Brain pericyte (primary cell): ENCODE measurements at places on chromosomes 16 and 17.

DNA sequence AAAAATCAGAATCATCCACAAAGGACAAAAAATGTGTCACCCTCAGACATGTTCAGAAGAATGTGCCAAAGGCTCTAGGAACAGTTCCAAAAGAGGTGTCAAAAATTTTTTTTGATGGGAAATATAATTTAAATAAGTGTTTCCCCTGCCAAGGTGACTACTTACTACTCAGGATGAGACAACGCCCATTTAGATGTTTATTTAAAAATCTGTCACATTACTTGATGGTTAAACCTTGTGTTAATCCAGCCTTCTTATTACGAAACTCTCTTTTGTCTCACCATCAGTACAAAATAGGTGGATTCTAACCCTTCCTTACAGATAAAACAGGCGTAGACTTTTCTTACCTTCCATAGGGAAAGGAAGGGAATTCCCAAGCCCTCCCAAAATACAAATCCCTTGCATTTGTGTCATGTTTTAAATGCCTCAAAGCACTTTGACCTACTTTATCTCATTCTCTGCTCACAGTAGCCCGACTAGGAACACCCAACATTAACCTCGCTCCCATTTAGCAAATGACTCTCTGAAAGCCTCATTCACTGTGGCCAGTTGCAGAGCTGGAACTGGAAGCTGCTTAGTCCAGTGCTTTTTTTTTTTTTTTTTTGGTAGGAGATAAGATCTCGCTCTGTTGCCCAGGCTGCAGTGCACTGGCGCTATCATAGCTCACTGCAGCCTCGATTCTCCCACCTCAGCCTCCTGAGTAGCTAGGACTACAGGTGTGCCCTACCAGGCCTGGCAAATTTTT is 5.8 kb upstream of the GNA13 start:
- DNase-seq = no peak

DNA sequence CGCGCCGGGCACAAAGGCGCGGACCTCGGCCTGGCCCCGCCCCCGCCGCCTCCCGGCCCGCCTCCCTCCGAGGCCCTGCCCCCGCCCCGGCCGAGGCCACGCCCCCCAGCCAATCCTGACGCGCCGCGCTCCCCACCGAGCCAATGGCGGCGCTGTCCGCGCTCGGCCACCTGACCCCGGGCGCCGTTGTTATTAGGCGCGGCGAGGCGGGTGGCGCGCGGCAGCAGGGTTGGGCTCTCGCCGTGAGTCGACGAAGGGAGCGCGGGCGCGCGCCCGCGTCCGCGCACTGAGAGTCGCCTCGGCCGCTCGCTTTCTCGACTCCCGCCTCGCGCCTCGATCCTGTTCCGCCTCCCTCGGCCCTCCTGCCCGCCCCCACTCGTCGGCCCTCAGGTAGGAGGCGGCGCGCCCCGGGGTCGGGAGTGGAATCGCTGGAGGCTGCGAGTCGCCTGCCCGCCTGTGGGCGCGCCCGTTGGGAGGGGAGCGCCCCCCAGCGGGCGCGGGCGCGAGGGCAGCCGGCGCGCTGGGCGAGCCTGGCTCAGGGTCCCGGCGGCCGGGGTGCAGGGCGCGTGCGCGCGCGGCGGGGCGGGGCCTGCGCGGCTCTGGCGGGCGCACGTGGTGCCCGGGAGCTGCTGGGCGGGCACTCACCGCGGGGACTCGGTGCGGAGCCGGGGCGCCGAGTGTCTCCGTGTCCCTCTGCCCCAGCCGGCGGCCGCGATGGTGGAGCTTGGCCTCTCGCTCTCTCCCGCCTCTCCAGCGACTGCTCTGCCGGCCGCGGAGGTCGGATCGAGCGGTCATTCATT is 405 bp upstream of the CBLN1 start:
- no peak for DNase-seq

GRCh38 chr16:55944377-55944802 is 69.2 kb upstream of the CES5A start:
- peak; percentile 6 for DNase-seq

DNA sequence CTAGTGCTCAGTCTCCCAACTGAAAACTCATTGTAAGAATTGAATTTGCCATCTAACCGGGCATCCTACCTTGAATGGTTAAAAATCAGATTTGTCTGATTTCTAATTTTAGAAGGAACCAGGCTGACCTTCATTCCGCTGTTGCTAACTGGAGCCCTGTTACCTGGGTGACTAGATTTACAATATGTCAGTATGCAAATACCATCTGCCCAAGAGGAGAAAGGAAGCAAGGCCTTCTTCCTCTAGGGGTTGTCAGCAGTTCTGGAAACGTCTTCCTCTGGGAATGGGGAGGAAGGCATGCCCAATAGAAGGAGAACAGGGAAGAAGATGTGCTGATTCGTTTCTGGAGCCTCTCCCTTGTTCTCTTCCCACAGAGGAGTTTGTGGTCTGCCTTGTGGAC is 137.9 kb downstream of the PITPNC1 start:
- no peak for DNase-seq

DNA sequence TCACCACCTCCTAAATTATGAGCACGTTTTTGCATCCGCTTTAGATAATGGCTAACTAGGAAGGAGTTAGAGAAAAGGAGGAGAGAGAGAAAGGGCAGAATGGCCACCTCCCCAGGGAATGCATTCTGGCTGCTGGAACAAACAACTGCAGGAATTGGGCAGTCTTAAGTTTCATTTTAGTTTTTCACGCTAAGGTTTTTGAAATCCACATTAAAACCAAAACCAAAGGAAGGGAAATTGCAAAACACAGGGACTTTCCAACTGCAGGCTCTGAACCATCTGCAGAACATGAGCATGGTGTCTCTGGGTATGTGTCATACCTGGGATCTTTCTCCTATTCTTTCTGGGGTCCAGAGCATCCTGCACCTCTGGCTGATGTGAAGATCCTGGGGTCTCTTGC is 12.1 kb upstream of the CCL8 start:
- no peak for DNase-seq

DNA sequence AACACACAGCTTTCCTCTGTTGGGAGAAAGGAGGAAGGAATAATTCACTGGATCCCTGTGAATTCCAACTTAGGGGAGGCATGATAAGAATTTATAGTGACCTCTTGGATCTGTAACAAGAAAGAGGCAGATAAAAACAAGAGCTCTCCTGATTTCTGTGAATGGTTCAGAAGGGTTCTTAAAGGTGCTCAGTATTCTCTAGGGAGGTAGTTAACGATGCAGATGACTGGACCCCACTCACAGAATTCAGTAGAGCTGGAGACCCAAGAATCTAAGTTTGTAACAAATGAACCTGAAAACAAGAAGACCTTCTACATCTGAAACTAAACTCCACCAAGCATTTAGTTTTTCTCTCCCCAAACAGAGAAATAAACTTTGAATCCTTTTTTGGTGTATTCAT is 8.6 kb downstream of the ZNRF1 start:
- DNase-seq = no peak

GRCh38 chr17:13616031-13616430 is 14.3 kb upstream of the HS3ST3A1 start:
- no peak for DNase-seq

GRCh38 chr16:22691335-22691734 is 122.6 kb upstream of the HS3ST2 start:
- DNase-seq = no peak

- no peak for DNase-seq
These were observed 21.4 kb downstream of the CARD14 start for GRCh38 chr17:80191192-80191591.

DNA sequence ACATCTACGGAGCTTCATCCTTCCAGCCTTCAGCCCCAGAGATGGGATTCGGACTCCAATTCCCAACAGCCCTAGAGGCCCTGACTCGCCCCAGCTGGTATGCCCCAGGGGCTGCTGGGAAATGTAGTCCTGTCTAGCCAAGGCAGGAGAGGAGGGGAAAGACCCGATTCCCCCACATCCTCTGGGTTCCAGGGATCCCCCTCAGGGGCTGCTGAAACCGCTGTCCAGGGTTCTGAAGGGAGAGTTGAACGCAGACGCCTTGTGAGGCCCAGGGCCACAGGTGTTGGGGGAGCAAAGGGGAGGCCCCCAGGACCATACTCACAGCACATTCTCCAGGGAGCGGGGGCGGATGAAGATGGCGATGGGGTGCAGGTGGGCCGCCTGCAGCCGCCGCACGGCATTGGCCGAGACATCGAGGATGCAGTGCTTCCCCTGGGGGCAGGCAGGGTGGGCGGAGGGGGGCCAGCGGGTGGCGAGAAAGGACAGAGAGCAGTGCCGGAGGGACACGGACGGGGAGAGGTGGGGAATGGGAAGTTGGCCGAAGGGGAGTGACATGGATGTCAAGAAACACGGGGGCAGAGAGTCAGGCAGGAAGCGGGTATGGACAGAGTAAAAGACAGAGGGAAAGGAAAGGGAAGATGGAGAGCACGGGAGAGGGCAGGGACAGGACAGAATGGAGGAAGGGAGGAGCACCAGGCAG is 12.6 kb upstream of the ASGR1 start:
- DNase-seq = no peak

- DNase-seq = no peak
These were observed 115.5 kb downstream of the PLCG2 start for GRCh38 chr16:81894592-81894991.

GRCh38 chr17:82121660-82122629 is 23.9 kb upstream of the FASN start:
- no peak for DNase-seq

GRCh38 chr17:39777534-39778365 is 40.0 kb downstream of the GRB7 start:
- DNase-seq = no peak

GRCh38 chr17:79080349-79080748 is 5.7 kb downstream of the ENGASE start:
- no peak for DNase-seq

DNA sequence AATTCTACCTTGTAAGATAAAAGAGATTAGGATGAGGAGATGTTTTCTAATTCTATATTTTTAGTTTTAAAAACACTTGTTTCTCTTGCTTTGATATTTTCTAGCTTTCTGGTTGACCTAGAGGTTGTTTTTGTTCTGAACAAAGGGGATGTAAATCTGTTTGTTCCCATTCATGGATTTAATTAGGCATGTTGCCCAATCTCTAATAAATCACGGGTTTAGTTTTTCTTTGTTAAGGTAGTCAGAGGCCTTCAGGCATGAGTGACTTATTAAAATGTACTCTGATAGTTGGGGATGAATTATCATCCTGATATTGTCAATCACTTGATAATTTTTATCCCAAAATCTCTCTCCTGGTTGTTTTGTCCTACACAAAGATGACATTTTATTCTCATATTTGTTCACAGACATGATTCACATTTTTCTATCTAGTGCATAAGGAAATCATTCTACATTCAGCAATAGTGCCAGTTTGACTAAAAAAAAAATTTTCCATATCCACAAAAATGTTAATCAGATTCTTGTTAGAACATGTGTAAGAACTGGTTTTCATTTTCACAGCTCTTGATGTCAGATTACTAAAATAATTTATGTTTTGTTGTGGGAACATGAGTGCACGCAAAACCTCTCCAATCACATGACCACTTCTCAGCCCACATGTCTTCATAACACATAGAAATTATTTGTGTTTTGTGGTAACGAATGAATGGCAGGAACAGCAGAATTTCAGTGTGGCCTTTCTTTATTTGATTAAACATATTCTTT is 95.7 kb upstream of the AKTIP start:
- DNase-seq = no peak

DNA sequence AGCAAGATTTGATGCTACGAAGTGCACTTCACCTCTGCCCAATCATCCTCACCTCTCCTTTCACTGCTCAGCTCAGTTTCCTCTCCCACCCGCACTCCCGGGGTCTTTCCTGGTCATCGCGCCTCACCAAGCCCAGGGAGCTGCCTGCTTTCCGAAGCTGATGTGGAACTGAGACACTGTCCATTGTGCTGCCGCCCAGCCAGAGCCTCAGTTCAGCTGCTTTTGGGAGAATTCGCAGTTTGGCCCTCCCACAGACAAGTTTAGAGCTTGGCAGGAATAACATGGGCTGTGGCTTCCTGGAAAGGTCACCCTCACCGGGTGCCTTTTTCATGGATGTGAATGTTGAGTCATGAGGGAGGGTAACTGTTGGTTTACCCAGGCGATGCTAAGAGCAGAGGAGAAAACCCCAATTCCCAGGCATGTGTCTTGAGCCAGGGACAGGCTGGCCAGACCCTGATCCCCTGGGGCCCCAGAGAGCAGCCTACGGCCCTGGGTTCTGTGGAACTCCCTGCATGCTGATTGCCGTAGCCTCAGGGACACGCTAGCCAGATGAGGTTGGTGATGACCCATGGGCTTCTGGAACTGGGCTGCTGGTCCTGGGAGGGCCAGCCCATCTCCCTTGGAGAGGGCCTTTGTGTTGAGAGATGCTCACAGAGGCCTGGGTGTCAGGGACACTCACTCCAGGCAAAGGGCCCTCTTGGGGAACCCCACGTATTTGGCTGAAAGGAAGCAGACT is 1687.5 kb downstream of the TP53TG3F start:
- DNase-seq = no peak

DNA sequence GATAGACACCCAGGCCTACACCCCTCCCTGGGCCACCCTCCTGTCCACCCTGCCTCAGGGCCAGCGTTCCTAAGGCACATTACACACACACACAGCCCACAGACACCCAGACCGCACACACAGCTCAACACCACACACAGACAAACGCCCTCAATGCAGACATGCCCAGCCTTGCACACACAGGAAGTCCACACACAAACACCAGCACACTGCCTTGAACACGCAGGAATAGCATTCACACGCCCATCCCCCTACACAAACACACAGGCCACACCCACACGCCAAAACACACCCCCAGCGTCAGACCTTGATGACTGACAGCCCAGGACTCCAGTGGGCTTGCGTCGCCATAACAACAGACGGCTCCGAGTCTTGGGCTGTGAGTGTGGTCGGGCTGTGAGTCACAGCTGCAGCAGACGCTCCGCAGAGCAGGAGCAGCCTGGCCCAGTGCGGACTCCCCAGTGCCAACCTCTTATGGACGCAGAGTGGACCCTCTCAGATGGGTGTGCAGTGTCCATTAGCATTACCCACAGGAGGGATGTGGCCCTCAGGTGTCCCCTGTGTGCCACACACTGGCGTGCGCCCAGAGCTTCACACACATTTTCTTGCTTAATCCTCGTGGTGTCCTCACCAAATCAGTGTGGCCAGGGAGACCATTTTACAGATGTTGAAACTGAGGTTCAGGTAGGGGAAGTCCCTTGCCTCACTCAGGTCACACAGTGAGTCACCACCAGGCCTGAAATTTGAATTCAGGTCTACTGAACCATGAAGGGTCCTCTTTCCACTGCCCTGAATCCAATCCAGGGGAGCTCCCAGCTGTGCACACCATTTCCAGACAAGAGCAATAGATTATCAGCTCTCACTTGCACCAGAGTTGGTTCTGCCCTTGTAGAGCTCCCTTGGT is 17.8 kb upstream of the RAI1 start:
- DNase-seq = peak; percentile 64
